ENCODE measurements at places on chromosomes 1 and 21.

DNA sequence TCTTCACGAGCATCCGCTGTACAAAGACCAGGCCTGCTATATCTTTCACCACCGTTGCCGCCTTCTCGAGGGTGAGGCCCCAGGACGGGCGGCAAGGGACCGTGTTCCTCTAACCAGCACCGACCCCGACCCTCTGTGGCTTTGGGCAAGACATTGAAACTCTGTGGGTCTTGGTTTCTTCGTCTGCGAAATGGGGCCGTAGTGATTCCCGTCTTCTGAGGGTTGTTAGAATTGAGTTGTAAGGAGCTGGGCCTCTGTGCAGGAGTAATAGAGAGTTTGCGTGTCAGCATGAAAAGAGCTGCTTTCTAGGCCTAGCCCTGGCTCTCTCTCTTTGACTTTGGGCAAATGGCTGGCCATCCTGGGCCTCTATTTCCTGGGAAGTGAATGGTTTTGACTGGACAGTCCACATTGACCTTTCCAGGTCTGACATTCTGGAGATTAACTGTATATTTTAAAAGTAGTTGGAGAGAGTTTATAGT is 591 bp downstream of the MRPL37 start:
- no peak for DNase-seq

DNA sequence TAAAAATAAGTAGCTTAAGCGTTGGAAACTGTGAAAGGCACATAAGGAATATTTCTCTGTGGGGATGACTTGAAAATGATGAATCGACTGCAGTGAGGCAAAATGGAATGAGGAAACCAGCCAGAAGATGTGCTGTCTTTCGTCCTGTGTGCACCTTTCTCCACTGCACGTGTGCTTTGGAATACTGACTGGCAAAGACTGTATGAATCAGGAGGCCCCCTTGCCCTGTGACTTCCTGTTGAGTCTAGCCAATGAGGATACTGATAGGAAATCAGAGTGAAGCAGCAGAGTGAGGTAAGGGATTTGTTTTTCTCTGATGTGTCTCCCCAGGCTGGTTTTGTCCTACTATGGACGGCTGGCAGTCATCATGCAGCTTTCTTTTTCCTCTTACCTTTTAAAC is 118.2 kb upstream of the ADGRL4 start:
- DNase-seq = no peak

DNA sequence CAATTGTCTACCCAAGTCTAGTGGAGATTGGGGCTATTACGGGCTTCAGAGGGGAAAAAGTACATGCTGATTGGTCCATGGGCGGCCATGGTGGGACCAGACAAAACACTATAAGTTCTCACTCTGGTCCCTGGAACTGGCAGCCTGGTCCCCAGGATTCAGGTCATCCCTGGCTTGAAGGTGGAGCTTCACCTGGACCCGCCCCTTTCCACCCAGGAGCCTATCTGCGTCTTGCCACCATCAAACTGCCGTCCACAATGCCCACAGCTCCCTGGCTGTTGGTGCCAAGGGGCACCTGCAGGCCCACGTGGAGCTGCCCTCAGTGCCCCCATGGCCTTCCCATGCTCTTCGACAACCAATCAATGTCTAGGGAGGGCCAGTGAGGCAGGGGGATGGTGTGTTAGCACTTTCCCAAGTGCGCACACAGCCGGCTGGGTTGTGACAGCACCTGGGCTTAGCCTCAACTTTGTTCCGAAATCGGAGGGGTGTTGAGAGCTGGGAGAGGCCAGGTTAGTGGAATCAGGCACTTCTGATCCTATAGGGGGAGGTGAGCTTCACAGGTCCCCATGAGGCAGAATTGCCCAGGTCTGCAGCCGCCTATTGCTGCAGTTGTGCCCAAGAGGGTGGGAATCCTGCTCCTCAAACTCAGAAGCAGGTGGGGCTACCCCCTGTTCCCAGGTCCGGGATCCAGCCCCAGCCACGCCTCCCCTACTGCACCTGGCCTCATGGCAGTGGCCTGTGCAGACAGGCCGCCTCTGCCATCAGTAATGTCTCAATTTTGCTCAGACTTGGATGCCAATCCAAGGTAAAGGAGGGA is 1369.4 kb upstream of the PRMT6 start:
- no peak for DNase-seq

- DNase-seq = no peak
These were observed 92.2 kb downstream of the PLXNA2 start for GRCh38 chr1:208151728-208152598.

- DNase-seq = no peak
These were observed 5.7 kb downstream of the ACAP3 start for GRCh38 chr1:1302006-1302430.

DNA sequence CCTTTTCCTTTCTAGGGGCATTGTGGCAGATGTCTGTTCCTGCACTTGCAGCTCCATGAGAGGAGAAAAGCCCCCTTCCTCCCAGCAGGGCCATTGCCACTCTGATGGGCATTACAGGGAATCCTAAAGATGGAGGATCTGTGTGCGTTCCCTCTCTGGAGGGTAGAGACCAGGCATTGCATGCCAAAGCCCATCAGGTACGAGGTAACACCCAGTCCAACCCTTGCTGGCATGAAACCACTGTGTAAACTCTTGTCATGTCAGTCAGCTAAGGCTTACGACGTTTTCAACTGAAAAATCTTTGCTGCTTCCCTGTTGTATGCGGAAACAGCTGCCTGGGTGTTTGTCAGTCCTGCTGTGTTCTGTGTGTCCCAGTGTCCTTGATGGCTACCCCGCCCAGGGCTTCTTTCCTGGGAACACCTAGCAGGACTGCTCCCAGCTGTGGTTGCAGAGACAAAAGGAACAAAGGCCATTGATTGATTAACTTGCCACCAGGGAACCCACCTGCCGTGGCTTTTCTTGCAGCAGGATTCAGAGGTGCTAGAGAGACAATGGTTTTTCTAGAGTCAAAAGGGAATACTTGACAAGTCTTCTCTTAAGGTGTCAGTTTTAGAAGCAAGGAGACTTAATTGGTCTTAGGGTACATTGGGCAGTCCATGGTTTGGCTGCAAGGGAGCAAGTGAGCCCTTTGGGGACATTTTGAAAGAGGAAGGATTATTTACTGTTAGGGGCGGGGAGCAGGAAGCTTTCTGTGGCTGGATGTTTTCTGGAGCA is 24.6 kb downstream of the B3GALT5 start:
- no peak for DNase-seq

DNA sequence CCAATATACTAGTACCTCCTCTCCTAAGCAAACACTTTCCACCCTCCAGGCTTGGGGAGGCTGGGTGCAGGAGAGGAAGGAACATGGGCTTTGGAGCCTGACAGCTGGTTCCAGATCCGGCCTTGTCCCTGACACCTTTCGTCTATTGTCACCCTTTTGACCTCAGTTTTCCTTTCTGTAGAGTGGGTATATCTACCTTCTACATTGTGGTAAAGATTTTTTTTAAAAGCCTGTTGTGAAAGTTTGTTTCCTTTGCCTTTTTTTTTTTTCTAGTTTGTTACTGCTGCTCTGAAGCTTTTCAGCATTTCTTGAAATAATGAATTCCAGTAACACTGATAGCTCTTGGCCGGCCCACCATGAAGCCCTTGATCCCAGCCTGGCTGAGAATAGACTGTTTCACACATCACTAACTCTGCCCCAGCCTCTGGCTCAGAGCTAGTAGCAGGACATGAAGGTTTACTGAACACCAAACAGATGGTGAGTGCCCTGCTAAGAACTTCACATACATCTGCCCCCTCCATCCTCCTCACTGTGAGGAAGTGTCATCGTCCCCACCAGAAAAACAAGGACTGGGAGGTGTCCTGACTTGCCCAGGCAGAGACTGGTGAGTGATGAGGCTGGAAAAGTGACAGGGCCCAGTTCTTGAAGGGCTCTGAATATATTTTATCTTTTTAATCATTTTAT is 33.0 kb upstream of the ID3 start:
- DNase-seq = no peak

GRCh38 chr1:31934706-31935629 is 3.2 kb downstream of the PTP4A2 start:
- DNase-seq = peak; percentile 53

DNA sequence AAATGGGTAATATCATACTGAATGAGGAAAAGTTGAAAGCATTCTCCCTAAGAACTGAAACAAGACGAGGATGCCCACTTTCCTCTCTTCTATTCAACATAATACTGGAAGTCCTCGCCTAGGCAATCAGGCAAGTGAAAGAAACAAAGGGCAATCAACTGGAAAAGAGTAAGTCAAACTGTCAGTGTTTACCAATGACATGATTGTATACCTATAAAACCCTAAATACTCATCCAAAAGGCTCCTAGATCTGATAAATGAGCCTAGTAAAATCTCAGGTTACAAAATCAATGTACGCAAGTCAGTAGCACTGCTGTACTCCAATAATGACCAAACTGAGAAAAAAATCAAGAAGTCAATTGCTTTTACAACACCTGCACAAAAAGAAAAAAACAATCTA is 575.8 kb upstream of the PRMT6 start:
- DNase-seq = no peak

DNA sequence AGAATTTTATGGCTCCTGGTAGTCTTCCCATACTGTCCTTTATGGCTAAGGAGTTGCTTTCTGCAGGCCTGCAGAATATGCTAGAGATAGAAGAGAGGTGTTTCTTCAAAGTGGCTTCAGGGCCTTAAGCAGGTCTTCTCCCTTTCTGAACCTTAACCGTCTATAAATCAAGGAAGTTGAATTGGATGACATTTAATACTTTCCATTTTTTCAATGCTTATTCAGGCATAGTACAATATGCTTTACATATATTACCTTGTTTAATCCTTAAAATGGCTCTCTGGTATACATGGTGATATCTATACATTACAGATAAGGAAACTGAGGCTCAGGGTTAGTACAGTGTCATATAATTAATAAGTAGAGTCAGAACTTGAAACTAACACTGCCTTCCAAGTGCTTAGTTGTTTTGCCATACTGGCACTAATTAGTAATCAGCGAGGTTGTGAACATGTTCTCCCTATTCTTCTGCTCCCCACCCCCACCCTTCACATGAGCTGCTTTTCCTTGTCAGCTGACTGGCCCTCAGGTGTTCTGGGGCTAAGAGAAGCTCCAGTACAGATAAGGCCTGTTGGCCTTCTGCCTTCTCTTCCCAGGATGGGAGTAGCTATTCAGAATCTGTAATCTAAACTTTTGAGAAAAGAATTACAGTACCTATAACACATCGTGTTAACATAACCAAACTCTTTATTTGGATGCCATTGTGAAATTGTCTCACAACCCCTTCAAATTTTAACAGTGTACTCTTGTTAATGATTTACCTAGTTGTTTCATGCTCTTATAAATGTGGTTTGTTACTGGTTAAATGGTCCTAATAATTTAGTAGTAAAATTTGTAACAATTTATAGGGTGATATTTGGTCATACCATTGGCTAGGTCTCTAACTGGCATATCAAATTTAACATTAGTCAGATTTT is 13.6 kb downstream of the NFYC start:
- no peak for DNase-seq

- no peak for DNase-seq
These were observed 1.7 kb downstream of the ID3 start for GRCh38 chr1:23557471-23558124.

DNA sequence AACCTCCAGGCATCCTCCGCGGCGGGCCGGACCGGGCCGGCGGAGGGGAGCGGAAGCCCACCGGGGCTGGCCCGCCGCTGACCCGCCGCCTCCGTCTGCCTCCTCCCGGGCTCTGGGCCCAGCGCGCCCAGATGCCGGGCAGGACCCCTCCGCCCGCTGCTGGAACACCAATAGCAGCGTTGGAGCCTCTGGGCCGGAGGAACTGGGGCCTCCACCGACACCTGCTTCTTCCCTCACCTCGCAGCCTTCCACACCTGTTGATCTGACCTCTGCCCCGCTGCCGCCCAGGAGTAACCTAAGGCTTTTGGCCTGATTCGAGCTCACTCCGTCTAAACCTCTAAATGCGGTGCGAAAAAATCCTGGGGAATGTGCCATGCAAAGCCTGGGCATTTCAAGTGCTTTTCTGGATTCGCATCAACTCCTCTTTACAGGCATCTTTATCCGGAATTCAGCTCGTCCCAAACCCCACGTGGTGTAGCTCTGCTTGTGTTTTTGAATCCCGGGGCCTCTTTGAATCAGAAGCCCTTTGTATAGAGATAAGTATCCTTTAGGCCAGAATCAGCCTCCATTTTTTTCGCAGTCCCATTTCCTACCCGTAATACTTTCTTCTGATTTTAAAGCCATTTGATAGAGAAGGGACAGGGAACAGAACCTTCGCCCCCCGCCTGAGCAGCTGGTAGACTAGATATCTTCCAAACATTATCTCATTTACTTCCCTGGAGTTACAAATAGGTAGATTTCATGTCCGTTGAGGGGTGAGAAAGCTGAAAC is 680 bp upstream of the CNN3 start:
- DNase-seq = no peak

DNA sequence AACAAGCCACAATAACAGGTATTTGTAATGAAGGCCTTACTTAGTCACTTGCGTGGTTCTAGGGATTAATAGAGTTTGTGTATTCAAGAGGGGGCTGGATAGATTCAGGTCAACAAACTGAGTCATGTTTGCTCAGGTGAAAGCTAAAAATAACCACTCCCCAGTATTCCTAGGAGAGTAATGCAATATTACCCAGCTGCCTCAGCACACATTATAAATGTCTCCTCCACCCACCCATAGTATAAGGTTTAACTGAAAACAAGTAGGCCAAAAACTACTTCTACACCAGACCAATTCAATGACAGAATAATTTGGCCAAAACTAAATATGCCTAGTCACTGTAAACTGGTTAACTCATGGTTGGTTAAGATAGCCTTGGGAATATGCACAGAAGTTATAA is 34.4 kb downstream of the WLS start:
- no peak for DNase-seq

DNA sequence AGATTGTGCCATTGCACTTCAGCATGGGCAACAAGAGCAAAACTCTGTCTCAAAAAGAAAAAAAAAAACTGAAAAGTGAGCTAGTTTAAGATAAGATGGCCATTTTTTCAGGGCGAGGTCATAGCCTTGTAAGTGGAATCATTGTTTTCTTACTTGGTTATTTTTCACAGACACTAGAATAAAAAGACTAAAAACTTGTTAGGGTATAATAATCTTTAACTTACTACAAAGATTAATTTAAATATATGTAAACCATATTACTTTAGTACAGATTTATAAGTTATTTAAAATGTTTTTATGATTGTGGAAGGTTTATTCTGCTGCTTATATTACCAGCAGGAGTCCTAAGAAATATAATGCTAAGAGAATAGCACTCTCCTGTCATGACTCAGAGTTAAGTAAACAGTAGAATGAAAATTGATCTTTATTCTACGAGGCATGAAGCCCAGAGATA is 23.5 kb downstream of the ANGPTL1 start:
- peak; percentile 43 for DNase-seq

- no peak for DNase-seq
These were observed 16.6 kb upstream of the RAP1A start for GRCh38 chr1:111602974-111603373.

DNA sequence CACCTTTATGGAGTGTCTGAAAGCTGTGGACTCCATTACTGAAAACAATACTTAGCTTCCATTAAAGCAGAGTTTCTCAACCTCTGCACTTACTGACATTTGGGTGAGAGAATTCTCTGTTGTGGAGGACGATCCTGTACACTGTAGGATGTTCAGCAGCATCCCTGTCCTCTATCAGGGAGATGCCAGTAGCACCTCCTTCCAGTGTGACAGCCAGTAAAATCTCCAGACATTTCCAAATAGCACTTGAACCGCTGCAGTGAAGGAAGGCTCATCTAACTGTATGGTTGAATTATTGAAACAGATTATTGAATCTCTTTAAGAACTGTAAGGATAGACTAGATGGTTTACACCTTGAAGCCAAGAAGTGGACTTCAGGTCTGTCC is 3.1 kb downstream of the PRDM2 start:
- no peak for DNase-seq

GRCh38 chr1:181249186-181249585 is 160.7 kb downstream of the IER5 start:
- DNase-seq = no peak

Data from stomach (tissue), 19 donors.